ENCODE measurements at places on chromosomes 12 and 14.
A peak's percentile ranks its signal among the peaks of the same experiment; 100 is the strongest.

DNA sequence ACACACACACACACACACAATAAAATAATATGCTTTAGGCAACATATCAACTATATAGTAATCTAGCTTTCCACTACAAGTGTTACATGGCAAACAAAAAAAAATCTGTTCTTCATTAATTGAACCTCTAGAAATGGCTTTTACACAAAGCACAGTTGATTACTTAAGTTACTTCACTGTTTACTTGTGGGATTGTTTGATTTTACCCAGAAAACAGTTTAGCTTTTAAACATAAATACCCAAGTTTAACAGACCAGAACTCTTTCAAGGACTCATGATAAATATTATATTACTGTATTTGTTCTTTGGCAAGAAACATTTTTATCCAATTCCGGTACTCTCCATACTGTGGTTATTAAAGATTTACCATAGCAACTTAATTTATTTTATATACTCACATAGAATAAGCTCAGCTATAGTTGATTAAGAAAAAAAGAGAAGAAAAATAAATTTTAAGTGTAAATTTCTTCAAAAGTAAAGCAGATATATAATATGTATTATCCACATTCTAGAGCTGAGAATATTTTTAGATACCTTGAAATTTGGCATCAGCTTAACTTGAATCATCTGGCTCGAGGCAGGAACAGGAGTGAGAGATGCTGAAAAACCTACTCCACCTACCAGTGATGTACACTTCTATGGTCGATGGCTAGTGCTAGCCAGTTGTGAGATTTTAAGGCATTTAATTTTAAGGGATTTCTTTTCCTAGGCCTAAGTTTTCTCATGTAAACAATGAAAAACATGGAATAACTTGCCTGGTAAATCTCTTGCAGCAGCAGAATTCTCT, 126.0 kb downstream of the BTG1 start:
- no peak for DNase-seq

DNA sequence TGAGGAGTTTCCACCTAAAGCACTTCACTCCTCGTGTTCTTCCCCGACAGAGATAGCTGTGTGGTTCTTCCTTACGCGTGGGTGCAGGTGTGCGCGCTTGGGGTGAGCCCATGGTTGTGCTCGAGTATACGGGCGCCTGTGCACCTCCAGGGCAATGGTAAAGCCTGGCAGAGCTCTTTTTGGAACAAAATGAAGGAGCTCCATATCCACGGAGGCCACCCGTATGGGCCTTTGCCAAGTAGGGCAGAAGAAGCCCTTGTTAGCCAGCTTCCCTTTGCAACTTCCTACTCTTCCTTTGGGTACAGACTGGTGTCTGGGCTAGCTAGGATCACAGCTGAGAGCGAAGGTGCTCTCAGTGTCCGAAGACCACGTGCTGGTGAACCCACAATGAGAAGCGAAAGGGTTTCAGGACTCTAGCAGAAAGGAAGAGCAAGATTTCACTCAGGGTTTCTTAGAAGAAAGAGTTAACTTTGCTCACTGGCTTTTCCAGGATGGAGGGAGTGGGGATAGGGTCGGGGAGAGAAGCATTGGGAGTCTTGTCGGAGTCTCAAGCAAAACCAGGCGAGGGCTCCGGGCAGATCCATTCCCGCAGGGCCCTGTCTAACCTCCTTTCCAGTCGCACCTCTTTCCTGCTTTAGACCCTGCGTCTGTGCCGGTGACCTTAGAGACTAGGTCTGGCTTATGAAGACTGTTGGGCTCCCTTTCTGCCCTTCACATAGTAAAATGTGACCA, 960 bp upstream of the LRFN5 start:
- no peak for DNase-seq

DNA sequence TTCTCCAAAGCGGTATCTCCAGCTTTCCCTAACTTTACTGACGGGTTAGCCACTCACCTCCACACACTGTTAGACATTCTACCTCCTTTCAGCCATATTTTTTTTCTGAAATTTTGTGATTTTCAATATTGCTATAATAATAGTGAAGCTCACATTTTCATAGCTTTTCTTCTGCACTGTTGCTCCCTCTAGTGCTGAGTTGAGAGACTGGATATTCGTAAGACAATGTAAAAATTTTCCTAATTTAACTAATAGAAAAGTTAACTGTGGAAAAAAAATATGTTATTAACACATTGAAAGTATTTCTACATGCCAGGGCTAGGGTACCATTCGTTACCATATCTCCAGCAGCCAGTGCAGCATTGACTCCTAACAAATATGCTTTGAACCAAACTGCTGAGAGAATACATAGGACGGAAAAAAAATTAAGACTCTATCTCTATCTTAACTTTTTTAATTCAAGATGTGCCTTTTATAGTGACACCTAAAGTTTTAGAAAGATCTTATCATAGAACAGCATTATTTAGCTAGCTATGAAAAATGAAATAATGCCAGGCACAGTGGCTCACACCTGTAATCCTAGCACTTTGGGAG, 48.7 kb upstream of the ABCC9 start:
- peak; percentile 31 for DNase-seq

DNA sequence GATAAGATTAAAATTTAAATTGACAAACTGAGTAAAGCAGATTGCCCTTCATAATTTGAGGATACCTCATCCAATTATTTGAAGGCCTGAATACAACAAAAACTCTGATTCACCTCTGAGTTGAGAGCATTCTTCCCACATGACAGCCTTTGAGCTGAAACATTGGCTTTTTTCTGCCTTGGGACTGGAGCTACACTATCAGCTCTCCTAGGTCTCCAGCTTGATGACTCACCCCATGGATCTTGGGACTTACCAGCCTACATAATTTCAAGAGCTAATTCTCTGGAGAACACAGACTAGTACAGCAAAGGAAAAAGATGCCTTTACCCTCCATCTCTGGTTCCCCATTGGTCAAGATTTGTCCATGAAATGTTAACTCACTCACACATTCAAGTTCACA, 555.1 kb downstream of the FOXG1 start:
- peak; percentile 4 for DNase-seq

DNA sequence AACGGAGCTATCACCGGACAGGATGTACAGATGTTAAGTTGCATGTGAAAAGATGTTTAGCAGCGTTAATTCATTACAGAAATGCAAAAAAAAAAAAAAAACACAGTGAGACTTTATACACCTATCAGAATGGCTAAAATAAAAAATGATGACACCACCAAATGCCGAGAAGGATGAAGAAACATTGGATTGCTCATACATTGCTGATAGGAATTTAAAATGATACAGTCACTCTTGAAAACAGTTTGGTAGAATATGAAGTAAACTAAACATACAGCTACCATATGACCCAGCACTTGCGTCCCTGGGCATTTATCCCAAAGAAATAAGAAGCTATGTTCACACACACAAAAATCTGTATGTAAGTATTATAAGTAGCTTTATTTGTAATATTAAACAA, 574.1 kb downstream of the SLC16A7 start:
- DNase-seq = no peak

DNA sequence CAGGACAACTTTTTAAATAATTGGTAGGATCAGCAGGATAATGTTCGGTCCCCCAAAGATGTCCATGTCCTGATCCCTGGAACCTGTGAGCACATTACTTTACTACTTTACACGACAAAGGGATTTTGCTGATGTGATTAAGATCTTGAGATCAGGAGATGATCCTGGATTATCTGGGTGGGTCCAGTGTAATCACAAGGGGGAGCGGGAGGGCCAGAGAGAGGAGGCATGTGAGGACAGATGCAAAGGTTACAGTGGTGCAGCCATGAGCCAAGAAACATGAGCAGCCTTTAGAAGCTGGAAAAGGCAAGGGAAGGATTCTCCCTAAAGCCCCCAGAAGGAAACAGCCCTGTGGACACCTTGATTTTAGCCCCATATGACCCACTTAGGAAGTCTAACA, 33.1 kb downstream of the KCNK10 start:
- DNase-seq = no peak

GRCh38 chr12:21910657-21911056, 30.6 kb downstream of the ABCC9 start:
- DNase-seq = no peak

GRCh38 chr12:1924996-1925683, 6.7 kb upstream of the CACNA2D4 start:
- no peak for DNase-seq

GRCh38 chr14:85752175-85752574, 222.2 kb downstream of the FLRT2 start:
- DNase-seq = no peak

DNA sequence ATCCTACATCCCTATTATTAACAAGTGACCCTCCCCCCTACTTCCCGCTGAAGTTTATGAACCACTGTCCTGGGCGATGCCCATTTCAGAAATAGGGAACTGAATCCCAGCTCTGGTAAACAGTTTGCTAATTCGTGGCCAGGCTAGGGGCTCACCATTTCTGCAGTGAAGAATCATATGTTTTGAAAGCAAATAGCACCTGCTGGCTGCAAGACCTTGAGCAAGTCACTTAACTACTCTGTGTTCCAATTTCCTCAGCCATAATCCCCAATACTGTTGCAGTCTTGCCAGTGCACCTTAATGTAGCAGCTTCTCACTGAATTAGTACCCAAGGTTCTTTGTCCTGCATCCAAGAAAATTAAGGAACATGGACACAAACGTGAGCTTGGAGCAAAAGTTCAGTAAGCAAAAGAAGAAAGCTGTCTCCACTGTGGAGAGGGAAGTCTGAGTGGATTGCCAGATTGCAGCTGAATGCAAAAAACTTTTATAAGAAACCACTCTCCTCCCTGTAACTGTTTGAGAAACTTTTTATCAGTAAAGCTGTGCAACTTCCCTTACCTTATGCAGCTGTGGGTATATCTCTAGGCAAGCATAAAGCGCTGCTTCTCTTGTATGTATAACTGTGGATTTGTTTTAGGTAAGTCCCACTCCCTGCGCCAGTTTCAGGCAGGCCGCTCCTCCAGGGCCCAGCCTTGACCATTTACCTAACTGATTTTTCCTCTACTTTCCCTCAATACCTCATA, 824 bp downstream of the OAS1 start:
- no peak for DNase-seq

- DNase-seq = peak; percentile 54
These were observed 73.8 kb downstream of the KIAA0586 start for GRCh38 chr14:58501214-58501816.

DNA sequence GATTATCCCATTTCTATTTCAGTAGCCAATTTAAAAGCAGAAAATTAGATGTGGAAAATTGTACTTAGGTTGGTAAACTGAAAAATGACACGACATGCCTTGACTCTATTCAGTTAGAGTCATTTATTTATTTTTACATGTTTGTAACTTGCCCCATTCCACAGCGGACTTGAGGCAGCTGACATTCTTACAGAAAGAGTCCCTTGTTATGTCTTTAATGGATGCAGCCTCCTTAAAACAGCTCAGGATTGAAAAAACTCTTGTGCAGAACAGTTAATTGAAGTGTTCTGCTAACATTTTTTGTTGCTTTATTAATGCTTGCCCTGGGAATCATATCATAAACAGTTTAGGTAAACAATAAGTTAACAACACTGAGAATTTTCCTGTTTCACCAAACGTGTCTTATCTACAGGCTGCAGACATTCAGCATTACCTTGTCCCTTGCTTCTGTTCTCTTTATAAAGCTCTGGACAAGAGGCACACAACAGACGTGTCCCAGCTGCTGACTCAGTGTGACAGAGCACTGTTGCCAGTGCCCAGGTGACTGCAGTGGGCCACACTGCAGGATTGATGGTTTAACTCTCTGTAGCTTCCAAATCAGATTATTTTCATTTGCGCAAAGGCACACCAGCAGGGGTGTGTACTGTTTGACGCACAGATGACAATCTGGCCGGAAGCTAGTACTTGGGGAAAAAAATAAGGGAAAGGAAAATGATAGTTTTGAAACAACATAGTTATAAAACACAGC, 101.6 kb downstream of the PELI2 start:
- no peak for DNase-seq

GRCh38 chr14:38536376-38537038, 280.6 kb upstream of the CLEC14A start:
- peak; percentile 7 for DNase-seq

GRCh38 chr12:78866518-78866917, 1.9 kb downstream of the SYT1 start:
- no peak for DNase-seq

GRCh38 chr12:29228474-29229157, 79.5 kb downstream of the FAR2 start:
- no peak for DNase-seq

DNA sequence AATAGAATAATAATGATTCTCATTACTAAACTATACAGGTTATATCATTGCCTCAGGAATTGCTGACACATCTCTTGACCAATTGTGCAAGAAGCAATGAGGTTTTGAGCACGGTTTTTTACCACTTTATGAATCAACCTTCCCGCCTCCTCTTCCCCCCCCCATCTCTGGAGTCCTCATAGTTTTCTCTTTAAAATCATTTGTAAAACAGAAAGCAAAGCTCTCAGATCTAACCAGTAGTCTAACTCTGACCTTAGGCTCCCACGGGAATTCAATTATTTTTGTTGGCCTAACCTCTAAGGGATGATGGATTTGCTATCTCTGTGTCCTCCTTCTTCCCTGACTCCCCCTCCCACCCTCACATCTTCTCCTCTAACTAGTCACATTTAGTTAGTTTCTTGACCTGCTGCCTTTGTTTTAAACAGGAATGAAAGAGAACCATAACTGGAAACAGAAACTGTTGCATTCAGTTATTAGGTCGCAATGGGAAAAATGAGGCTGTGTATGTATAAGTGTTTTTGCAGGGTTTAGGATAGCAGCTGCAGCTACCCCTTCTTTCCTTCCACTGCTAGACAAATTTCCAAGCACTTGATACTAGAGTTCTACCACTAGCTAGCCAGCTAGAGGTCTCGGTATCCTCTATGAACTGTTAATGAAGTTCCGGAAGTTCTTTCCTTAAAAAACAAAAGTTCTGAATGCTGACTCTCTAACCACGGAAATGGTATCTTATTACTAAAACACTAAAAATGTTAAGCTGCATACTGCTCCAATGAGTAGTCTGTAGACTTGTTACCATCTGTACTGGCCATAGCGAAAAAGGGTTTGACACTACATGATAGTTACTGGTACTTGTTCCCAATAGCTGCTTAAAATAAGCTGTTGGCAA, 65.4 kb downstream of the TAOK3 start:
- DNase-seq = peak; percentile 82

- DNase-seq = no peak
These were observed 142.7 kb upstream of the SEL1L start for GRCh38 chr14:81676395-81676794.

GRCh38 chr12:25550186-25550585, 2.9 kb downstream of the LMNTD1 start:
- DNase-seq = no peak

DNA sequence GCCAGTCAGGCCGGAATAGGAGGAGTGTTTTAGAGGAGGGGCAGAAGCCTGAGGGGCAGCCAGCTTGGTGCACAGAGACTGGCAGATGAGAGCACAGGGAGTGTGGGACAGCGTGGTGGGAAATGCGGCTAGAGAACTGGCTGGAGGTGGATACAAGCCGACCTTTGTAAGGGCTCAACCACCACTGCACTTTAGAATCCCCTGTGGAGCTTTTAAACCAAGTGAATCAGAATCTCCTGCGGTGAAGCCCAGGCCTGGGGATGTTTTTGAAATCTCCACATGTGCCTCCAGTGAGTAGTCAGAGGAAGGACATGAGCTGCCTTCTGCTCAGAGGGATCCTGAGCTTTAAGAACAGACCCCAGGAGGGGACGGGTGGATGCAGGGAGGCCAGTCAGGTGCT, 10.9 kb upstream of the PCED1B start:
- DNase-seq = peak; percentile 64

GRCh38 chr14:62468946-62469345, 576.3 kb downstream of the KCNH5 start:
- no peak for DNase-seq
